ENCODE measurements at places on chromosomes 4 and X.

- DNase-seq = no peak
Measured at GRCh38 chr4:85864259-85865205, 389.6 kb downstream of the ARHGAP24 start.

GRCh38 chr4:76969495-76969894, 19.9 kb downstream of the SEPTIN11 start:
- no peak for DNase-seq

DNA sequence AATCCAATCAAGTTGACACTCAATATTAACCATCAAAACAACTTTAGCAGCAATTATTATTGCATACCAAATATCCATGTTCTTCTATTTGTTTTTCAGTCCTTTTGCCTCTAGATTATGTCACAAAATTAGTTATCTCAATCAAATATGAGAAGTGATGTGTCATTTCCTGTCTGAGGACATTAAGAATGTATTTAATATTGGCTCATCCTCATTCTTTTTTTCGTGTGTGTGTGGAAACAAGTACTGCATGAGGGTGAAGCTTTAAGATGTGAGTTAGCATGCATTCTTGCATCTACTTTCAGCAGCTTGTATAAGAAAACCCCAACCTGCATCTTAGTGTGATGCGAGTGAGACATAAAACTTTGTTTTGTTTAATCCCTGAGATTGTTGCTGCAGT, 301.4 kb downstream of the GRIA2 start:
- no peak for DNase-seq

- DNase-seq = no peak
Measured at GRCh38 chr4:109319684-109320083, 17.2 kb upstream of the COL25A1 start.

GRCh38 chr4:24729119-24729730, 66.1 kb upstream of the SOD3 start:
- DNase-seq = no peak

GRCh38 chr4:138334346-138335016, 92.3 kb upstream of the SLC7A11 start:
- DNase-seq = no peak

Measured in stimulated activated CD8-positive, alpha-beta memory T cell treated with anti-CD3 and anti-CD28 coated beads, Interleukin-15, amount 100 ng/mL, for 1 hour (primary cell).